ENCODE measurements at places on chromosomes 13 and 19.

GRCh38 chr19:15353908-15354307 is 21.6 kb upstream of the BRD4 start:
- DNase-seq, result no peak

GRCh38 chr13:75458696-75459422 is 23.1 kb downstream of the TBC1D4 start:
- DNase-seq, result no peak

GRCh38 chr13:66933994-66934393 is 296.1 kb downstream of the PCDH9 start:
- no peak for DNase-seq

DNA sequence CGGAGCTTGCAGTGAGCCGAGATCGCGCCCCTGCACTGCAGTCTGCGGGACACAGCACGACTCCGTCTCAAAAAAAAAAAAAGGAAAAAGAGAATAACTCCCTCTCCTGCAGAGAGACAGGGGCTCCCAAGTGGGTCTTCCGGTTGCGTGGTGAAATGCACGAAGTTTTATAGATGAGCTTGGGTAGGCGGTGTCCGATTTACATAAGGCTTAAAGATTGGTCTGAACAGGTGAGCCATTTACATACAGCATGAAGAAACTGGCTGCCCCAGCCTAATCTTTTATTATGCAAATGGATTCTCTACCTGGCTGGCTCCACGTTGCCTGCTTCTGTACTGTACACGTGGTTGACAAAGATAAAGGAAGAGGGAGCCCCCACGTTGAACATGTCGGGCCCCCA is 19.5 kb downstream of the ADGRE2 start:
- DNase-seq, result no peak

DNA sequence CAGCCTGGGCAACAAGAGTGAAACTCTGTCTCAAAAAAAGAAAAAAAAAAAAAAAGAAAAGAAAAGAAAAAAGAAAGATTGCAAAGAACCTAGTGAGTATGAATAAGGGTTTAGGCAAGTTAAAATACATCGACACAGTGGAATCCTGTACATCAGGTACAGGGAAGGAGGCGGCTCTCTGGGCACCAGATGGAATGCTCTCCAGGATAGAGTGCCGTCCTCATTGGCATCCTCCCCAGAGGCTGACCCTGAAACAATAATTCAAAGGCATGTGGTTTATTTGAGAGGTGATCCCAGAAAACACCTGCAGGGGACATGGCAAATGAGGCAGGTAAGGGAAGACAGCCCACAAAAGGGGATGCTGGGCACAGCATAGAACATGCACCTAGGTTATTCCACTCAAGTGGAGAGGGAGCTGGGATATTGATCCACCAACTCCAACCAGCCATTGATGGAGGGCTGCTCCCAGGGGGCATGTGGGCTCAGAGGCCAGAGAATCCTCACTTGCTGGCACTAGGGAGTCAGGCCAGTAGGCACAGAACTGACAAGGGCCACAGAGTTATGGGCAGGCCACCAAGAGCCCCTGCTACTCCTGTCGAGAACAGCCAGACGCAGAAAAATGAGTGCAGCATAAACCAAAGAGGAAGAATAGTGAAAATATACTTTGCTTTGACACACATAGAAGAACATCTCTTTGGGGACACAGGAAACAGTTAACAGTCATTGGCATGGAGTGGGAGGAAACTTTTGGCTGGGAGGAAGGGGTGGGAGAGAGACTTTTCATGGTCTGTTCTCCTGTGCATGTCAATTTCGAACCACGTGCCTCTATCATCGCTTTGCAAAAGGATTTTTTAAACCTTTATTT is 4.2 kb downstream of the TSPAN16 start:
- DNase-seq, result no peak

DNA sequence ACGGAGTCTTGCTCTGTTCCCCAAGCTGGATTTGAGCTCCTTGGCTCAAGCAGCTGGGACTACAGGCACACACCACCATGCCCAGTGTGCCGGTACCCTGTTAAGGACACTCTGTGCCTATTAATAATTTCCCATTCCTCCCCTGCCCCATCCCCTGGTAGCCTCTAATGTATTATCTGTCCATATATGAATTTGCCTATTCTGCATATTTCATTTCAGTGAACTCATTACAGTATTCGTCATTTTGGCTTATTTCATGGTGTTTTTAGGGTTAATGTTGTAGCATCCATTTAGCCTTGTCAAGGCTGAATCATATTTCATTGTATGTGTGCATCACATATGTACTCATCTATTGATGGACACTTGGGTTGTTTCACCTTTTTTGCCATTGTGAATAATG is 33.6 kb downstream of the SKA3 start:
- DNase-seq, result no peak

DNA sequence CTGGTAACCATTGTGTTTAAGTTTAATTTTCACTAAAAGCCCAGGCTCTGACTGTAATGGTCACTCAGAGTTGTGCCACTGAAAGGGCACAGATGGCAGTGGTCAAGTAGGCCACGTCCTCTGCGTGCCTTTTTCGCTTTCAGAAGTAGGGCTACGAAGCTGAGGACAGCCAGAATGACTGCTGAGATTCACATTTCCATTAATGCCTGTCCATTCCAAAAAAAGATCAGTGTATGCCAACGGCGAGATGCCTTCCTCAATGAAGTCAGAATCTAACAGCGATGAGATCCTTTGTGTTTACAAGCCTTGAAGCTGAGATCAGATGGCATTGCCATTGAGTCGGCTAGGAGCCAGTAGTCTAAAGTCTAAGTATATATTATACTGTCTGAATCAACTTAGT is 311.3 kb downstream of the FGF14 start:
- DNase-seq, result peak; percentile 76

DNA sequence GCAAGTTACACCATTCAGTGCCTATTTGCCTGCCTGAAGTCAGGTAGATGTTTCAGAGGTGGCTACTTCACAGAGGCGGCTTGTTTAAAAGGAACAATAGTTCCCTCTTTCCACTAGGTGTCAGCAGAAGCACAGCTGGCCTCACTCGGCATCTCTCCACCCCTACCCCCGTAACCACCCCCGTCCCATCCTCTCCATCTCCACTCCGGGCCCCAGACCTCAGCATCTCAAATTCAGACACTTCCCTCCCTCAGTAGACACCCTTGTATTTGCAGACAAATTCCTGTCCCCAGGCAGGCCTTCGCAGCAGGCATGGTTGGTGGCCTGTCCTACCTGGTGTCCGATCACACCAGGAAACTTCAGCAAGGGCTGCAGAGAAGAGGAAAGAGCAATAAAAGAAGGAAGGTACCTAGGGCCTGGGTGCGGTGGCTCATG is 9.1 kb upstream of the DPP9 start:
- DNase-seq, result no peak

DNA sequence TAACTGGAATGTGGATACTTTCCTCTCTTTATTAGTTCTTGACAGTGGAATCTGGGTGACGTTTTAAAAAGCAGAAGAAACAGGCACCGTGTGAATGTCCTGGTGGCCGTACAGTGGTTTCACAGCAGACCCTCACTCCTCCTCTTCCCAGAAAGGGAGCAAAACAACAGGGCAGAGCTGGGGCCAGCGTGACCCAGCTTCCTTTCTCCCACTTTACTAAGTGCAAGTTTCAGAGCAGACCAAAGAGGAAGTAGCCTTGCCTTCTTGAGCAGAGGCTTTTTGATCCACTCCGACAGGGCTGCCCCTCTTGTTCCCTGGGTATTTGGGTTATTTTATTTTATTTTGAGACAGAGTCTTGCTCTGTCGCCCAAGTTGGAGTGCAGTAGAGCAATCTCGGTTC is 19.6 kb upstream of the C19orf33 start:
- DNase-seq, result no peak

- no peak for DNase-seq
These were observed 54.5 kb downstream of the ZNF93 start for GRCh38 chr19:19955208-19955607.

DNA sequence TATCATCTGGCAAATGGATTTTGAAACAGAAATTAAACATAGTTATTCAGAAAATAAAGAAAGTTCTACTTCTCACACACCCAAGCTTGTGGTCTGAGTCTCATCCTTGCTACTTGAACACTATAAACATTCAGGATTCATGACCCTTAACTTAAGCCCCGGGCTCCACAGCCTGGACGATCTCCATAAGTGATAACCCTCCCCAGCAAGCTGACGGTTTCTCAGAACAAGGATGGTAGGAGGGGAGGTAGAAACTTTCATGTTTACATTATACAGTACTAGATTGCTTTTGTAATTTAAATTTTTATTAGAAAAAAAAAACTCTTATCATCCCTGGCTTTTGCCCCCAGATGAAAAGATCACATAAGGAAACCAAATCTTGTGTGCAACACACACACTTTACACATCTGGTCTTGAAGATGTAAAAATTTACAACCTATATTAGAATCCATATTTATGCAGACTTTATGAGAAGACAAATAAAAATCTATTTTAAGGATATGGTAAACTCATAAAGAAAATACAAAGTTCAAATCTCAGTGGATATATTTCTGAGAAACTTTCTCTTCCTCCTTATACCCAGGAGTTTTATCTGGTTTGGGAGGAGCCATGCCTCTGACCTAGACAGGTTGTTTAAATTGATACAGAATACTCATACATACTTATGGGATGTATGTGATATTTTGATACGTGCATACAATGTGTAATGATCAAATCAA is 20.0 kb upstream of the ATP12A start:
- no peak for DNase-seq

- DNase-seq, result peak; percentile 14
These were observed 2.5 kb upstream of the PLEKHF1 start for GRCh38 chr19:29662604-29663404.

- DNase-seq, result no peak
These were observed 98.3 kb downstream of the ELF1 start for GRCh38 chr13:40920826-40921225.

DNA sequence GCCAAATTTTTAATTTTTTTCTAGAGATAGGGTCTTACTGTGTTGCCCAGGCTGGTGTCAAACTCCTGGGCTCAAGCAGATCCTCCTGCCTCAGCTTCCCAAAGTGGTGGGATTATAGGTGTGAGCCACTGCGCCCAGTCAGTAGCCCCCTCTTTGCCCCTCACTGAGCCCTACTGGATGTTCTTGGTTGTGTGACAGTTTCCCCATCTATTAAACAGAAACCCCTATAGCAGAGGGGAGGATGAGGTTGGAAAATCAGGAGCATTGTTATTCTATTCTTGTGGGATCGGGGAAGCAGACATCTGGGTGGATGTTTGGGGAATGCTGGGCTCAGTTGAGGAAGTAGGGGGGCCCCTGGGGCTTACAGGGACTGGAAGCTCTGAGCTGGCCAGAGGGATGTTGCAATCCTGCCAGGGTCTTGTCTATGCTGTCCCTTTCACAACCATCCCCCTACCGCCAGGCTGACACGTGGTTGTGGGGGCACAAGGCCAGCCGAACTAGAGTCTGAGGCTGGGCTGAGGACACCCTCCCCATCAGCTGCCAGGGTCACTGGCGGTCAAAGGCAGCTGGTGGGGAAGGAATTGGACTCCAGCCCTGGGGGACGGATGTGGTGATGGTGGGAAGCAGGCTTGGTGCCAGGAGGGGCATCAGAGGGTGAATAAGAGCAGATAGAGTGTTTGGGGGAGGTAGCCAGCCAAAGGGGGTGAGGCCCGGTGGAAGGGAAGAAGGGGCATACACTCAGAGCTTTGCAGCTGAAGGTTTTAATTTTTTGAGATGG is 10.9 kb downstream of the APOC1 start:
- DNase-seq, result no peak

DNA sequence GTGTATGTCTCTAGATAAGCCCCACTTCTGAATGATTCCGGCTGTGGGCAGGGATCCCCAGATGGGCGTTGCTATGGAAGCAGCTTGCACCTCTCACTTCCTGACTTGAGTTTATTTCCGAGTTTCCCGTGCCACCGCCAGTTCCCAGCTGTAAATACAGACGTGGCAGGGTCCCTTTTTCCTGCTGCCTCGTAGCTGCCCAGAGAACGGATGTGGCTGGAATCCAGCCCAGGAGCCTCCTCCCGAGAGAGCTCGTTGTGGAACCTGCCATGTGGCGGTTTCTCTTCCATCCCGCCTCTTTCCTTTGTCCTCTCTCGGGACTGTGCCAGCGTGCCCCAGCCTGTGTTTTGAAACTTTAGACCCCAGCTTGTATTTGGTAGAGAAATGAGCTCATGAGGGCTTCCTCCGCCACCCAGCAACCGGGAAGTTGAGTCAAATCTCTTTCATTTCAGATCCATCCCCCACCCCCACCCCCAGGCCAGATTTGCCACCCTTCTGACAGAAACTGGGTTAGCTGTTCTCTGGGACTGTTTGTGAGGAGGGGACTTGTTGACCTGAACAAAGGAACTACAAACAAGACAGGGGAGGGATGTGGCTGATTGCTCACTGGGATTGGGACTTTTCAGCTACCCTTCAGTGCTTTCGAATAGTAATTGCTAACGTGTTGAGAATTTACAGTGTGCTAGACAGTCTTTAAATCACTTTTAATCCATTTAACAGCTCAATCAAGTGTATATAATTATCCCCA is 96.6 kb downstream of the SIPA1L3 start:
- no peak for DNase-seq

DNA sequence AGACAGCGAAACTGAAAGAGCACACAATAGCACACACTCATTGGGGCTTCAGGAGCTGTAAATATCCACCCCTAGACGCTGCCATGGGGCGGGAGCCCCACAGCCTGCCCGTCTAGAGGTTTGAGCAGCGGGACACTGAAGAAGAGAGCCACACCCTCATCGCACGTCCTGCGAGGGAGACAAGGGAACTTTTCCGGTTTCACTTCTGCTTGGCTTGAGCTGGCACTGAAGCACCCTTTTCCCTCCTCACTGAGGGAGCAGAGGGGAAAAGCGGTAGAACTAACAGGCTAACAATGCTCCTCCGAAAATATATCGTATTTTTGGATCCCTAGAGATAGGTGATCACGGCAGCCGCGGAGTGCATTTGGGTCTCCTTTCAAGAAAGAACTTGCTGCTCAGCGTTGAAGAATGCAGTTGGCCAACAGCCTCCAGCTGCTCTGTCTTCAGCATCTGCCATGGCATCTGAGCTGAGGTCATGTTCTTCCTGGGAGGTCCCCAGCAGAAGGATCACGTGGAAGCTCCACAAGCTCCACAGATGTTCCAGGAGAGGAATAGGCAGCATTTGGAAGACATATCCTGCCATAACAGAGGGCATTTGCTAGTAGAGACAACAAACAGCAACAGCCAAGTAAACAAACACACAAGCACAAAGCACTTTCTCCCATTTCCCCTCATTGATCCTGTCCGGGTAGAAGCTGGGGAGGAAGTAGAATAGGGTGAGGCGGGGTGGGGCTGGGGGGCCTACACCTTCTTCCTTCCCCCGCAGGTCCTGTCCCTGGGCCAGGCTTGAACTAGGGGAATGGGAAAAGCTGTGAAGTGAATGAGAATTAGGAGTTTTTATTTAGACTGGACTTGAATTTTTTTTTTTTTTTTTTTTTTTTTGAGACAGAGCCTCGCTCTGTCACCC is 44.8 kb upstream of the ALOX5AP start:
- no peak for DNase-seq

- DNase-seq, result no peak
These were observed 122.6 kb upstream of the SLC10A2 start for GRCh38 chr13:103188713-103189326.

All from cerebellar nuclear complex (tissue), 1 donor.